Stimulated activated CD8-positive, alpha-beta memory T cell treated with anti-CD3 and anti-CD28 coated beads, Interleukin-4, amount 100 ng/mL, for 1 hour (primary cell): ENCODE measurements at places on chromosomes 11 and 22.

GRCh38 chr22:45786726-45787125, 115.1 kb downstream of the ATXN10 start:
- DNase-seq = no peak

DNA sequence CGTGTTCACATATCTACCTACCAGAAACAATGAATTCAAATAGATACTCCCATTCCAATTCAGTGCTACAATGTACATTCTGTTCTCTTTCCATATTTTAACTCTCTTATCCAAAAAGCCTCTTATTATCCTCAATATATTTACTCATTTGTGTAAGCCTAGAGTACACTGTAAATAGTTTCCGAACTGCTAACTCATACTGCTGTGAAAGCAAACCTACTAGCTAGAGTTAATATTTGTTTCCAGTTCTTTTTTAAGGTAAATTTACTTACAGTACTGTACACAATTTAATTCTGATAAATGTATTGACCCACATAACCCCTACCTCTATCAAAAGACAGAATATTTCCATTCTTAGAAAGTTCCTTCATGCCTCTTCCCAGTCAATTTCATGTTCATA, 71.8 kb downstream of the GRK3 start:
- no peak for DNase-seq

DNA sequence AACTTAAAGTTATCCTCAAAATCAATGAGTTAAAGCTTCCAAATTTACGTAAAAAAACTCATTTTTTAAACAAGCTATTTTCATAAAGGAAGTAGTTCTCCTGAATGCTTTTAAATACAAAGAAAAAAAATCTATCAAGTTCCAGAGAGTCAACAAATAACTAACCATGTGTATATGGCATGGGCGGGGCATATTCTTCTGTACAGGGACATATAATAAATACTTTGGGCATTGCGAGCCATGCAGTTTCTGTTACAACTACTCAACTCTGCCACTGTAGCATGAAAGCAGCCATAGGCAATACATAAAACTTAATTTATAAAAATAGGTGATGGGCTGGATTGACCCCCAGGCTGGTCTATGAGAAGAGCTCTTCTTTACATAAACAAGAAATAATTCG, 57.8 kb downstream of the BTBD10 start:
- DNase-seq = no peak

DNA sequence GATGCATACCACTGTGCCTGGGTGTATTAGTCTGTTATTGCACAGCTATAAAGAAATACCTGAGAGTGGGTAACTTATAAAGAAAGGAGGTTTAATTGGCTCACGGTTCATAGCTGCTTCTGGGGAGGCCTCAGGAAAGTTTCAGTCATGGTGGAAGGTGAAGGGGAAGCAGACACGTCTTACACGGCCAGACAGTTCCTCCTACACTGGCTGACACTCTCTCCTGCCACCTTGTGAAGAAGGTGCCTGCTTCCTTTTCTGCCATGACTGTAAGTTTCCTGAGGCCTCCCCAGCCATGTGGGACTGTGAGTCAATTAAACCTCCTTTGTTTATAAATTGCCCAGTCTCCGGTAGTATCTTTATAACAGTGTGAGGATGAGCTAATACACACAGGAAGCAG, 33.6 kb upstream of the CD81 start:
- DNase-seq = no peak

DNA sequence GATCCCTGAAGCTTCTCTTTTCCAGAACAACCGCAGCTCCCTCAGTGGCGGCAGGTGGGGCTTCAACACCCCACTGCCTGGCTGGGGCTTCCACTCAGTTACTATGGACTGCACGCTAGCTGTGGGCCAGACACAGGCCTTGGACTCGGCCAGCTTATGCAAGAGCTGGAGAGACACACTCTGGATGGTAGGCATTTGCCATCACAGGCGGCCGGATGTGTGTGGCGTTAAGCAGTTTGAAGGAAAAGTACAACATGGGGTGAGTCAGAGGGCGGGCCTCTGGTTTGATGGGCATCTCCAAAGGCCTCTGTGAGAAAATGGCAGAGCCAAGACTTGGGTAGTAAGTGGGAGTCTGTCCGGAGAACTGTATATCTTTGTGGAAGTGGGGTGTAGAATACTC, 17.6 kb downstream of the KCNJ4 start:
- DNase-seq = no peak
